ENCODE measurements at places on chromosomes 16 and 17. TPM values are rescaled to one million over a fixed set of nuclear protein-coding genes. Genes with fewer than 3 reads are reported as not detected.

- DNase-seq = no peak
Measured at GRCh38 chr16:87278191-87279093, 38.8 kb downstream of the C16orf95 start.

Gene MPP3
- not detected for polyA plus RNA-seq

DNA sequence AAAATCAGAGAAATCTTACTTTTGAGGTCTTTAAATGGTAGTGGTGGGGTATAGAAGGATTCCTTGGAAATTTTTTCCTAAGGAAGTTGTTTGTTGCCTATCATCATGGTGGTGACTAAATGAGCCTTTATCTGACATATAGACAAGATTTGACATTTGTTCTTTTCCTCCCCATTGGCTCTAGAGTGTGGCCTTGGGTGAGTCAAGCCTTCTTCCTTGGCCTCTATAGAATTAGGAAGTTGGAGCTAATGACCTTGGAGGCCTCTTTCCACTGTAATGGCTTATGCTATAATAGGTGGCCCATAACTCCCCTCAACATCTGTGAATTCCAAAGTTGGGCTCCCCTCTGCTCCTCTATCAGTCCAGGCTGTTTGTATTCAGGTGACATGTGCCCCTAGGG, 79.1 kb upstream of the HNF1B start:
- no peak for DNase-seq

Gene ABCA9
- not detected for polyA plus RNA-seq

DNA sequence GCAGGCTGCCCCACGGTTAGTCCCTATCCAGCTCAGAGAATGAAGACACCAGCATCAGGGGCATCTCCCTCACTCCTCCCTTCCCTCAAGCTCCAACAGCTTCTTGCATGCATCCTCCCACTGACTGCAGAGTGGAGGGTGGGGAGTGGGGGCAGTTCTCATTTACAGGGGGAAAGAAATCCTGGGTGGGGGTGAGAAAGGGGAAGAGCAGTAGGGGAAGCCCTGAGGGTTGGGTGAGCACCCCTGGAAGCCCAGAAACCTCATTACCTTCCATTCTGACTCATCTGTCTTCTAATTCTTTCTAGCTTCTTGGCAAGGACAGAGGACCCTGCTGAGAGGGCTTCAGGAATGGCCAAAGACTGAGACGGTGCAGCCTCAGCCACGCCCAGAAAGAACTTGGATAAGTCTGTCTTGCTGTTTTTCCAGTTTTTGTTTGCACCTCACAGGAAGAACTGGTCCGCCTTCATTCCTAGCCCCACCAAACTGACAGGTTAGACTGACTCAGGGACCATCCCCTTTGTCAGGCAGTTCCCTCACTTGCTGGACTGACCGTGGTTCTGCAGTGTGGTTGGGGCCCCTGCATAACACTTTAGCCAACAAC, 52.5 kb upstream of the WSB1 start:
- DNase-seq = no peak

DNA sequence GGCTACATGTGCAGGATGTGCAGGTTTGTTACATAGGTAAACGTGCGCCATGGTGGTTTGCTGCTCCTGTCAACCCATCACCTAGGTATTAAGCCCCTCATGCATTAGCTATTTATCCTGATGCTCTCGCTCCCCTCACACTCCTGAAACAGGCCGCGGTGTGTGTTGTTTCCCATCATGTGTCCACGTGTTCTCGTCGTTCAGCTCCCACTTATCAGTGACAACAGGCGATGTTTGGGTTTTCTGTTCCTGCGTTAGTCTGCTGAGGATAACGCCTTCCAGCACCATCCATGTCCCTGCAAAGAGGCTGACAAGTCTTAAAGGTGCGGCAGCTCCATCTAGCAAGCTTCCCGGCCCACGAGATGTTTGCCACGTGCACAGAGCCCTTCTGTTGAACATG, 175.1 kb downstream of the FOXL1 start:
- DNase-seq = no peak

Gene KRTAP4-16
- polyA plus RNA-seq = not detected

DNA sequence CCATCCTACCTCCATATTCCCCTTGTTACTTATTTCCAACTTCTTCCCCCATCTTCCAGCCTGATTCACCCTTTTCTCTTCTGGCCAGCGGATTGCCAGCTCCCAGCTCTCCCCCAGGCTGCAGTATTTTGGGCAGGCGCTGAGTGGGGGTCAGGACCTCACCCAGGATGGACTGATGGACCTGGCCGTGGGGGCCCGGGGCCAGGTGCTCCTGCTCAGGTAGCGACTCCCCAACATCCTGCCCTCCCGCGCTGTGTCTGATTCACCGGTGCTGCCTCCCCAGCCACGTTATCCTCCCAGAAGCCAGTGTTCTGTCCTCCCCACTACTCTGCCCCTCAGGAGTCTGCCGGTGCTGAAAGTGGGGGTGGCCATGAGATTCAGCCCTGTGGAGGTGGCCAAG, 15.4 kb downstream of the COX6A2 start:
- DNase-seq = no peak

GRCh38 chr17:156094-156621, 18.8 kb downstream of the SCGB1C2 start:
- DNase-seq = no peak

Gene CIBAR2
- not detected for polyA plus RNA-seq

- no peak for DNase-seq
Measured at GRCh38 chr16:12371497-12371896, 395.0 kb downstream of the SNX29 start.

DNA sequence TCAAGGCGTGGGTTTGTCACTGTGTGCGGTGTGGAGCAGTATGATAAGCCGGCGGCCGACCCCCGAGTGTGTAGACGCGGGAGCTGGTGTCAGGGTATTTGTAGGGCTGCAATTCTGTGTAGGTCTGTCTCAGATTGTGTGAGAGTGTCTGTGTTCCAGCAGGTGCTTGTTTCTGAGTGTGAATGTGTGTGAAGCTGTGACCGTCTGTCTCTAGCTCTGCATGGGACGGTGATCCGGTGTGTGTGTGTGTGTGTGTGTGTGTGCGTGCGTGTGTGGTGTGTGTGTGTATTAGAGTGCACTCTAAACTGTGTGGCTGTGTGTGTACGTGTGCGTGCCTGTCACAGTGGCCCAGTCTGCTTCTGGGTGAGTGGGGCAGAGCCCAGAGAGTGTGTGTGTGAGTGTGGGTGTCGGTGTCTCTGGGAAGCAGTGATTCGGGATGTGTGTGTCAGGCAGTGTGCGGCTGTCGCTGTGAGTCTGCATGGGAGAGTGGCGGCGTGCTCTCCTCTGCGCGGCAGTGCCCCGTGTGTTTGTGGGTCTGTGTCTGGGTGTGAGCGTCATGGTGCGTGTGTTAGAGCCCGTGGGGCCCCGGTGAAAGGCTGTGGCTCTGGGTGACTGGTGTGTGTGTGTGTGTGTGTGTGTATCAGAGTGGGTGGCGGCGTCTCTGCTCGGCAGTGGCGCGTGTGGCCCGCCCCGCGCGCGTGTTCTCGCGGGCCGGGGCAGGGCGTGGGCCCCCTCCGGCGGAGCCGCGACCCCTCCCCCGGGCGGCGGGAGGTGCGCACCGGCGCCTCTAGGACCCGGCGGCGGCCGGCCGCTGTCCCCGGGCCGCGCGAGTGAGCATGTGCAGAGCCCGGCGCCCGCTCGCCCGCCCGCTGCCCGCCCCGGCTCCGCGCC, at the start of gene WSCD1:
WSCD1 (plus strand) TSS at position 841 of the 891 bp plus-strand sequence. CDS start 10,280 bp downstream, outside the sequence.
- DNase-seq = no peak

Gene IGF2BP1
- polyA plus RNA-seq = not detected

All from CD8-positive, alpha-beta memory T cell (primary cell).